CD4-positive, alpha-beta T cell (primary cell): ENCODE measurements at places on chromosomes 12 and 14.

DNA sequence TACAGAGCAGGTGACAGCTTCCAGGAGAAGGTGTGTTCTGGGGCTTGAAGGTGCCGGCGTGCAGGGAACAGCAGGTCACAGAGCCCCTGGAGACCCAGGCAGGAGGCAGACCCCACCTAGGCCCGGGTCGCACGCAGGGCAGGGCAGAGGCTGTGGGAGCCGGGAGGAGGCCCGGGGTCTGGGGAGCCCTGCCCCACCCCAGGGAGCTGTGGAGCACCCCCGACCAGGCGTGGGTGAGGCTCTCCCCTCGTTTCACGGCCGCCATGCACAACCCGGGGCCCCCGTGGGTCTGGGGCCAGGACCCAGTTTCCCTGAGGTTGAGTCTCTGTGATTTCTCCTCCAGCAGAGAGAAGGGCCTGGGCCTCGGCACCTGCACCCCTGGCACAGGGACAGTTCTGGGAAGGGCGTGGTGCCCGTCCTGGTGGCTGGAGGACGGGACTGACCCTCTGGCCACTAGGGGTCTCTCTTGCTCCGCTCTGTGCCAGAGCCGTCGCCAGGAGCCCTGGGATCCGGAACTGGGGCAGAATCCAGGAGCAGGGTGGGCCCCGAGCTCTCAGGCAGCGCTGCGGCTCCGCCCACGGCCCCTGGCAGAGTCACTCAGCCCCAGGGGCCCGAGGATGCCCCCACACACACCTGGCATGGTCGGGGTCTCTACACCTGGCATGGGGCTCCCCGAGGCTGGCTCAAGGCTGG lies 75.2 kb upstream of the FBRSL1 start:
- DNase-seq = peak; percentile 66

- no peak for DNase-seq
Measured at GRCh38 chr12:66960704-66961690, 282.1 kb upstream of the GRIP1 start.

- DNase-seq = no peak
Measured at GRCh38 chr14:73502017-73502619, 11.4 kb downstream of the RIOX1 start.

DNA sequence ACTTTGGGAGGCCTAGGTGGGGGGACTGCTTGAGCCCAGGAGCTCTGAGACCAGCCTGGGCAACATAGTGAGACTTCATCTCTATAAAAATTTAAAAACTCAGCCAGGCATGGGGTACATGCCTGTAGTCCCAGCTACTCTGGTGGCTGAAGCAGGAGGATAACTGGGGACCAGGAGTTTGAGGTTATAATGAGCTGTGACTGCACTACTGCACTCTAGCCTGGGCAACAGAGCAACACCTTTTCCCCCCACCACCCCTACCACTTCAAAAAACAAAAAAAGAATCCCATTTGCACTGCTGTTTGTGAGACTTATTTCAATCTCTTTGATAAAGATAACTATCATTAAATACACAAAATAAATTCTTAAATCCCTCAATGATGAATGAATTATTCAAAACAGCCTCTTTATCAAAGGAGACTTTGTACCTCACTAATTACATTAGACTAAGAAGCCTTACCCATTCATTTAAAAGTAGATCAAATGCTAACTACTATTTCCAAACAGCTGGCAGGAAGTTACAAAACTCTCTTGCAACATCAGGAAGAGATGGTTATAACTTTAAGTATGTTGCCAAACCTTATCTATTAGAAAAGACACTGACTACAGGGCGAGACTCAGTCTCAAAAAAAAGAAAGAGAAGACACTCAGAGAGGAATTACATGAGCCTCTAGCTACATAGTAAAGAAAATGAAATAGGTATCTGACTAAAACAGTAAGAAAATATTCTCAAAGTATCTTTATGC lies 14.7 kb downstream of the BLTP3B start:
- no peak for DNase-seq

- no peak for DNase-seq
Measured at GRCh38 chr12:108190529-108190928, 61.4 kb downstream of the WSCD2 start.

- DNase-seq = no peak
Measured at GRCh38 chr12:65952737-65953209, 128.5 kb downstream of the HMGA2 start.

DNA sequence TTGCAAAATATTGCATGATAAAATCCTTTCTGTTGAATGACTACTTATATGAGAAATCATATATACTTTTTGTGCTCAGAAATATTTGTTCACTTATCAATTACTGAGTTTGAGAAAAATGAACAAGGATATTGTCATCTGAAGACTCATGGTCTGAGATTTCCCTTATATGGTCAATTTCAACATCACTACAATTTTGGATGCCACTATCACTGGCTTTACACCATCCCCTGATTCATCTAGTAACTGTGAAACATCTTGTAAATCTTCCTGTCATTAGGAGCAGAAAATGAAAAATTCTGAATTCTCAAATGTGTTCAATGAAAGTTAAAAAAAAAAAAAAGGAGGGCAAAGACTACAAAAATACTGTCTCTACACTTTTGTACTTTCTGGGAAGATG lies 21.8 kb upstream of the GXYLT1 start:
- DNase-seq = no peak

DNA sequence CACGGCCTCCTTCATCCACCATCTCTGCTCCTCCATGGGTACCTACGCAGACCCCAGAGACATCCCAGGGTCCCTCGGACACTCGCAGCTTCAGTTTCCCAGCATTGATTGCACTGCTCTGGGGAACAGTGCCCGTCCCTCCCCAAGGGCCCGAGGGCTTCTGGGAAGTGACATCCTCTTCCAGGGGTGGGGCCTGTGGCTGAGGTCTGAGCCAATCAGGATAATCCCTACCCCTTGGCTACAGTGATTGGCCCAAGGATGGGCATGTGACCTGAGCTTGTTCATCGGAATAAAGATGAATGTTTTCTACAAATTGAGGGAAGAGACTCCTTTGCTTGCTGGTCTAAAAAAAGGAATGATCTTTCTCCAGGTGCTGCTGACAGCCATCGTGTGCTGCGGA lies 37.3 kb upstream of the MYL2 start:
- DNase-seq = no peak

GRCh38 chr14:30191639-30192279 lies 264.1 kb upstream of the PRKD1 start:
- DNase-seq = no peak

DNA sequence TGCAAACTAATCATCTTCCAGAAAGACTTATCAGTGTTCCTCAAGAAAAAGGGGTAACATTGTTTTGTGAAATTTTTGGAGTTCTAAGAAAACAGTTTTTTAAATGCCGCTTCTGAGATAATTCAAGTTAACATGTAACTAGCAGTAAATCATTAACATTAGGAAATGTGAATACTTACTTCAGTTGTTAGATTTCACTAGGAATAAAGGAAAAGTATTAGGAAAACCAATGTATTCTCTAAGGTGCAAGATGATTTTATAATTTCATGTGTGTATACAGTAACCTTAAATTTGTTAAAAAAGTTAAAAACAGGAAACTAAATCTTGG lies 36.8 kb downstream of the PAPOLA start:
- no peak for DNase-seq

- no peak for DNase-seq
Measured at GRCh38 chr12:53333845-53334244, 2.3 kb downstream of the SP7 start.

DNA sequence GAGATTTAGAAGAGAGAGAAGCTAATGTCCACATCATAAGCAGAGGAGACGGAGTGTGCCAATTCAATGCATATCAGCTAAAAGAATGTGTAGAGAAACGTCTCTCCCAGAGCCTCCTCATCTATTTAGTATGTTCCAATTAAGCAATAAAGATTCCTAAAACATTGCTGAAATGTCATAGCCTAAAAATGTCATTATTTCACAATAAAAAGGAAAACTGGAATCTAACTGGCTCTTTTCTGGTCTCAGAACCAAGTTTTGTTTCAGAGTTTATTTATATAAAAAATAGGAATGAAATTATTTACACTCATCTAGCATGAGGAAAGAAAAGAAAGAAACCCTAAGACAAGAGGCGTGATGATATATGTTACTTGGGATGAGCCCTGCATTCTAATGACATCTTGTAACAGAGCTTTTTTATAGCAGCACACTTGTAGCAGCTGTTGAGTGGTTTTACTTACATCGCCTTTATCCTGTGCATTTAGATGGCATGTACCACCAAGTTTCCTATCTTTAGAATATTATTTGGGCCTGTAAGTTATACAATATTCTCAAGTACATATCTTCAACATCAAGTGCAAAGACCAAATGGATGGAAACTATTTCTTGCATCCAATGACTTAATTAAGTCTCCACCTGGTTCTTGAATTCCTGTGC lies 266.3 kb upstream of the PRKD1 start:
- no peak for DNase-seq

- no peak for DNase-seq
Measured at GRCh38 chr12:131041968-131042833, 88.5 kb downstream of the ADGRD1 start.

GRCh38 chr12:101954113-101954512 lies 76.7 kb downstream of the DRAM1 start:
- DNase-seq = no peak

DNA sequence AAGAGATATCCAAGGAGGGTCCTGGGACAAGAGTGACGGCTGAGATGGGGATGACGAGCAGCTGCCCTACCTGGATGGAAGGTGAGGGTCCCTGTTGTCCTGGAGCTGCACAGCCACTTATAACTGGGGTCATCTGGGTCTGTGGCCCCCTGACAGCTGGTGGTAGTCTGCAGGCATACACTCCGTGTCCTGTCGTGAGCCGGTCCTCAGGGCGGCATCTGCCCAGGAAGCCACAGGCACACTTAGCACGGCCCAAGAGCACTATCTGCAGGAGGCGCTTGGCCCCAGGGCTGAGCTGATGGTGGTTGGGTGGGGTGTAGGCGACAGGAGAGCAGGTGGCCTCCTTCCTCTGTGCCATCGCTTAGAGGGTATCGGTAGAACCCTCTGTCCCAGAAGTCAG lies 248.1 kb downstream of the CACNA1C start:
- no peak for DNase-seq

DNA sequence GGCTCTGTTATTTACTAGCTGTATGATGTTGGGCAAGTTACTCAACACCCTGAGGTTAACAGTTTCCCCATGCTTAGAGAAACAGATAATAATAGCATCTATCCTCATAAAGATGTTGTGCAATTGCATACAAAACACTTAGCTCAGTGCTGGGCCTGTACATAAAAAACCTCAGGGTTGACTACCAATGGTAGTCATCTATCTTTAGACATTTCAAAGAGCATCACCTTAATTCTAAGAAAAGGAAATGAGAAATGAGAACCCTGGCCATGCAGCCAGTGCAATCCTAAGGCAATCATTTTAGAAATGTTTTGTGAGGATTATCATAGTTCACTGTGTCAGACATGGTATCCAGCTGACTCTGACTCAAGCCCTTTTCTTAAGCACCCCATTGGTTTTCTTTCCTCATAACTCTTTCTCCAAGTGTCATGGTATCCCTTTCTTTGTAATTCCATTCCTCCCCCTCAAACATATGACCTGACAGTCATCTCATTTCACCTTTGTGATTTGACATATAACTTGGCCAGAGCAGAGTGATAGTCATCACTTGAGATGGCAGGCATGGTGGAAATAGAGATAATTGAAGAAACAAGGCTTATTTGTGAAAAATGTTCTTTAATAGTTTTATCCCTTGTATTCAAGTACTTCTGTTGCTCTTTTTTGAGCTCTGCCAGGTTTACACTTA lies 29.5 kb upstream of the OSBPL8 start:
- no peak for DNase-seq

GRCh38 chr14:23024612-23025075 lies 10.1 kb downstream of the PSMB5 start:
- no peak for DNase-seq

DNA sequence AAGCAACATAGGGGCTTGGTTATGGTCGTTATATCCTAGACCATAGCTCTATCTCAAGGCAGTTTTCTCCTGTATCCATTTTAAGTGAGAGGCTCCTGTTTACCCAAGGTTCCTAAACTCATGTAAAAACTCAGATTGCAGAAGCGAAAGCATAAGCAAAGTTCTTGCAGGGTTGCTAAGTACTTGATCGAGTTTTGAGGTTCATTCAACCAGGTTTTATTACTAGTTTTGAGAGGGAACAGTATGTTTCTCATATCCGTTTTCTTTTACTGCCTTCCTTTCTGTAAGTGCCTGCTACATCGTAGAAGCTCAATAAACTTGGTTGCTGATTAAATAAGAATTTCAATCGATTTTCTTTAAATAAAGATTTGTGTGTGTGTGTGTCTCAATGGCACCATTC lies 5.1 kb downstream of the AKAP3 start:
- no peak for DNase-seq

GRCh38 chr12:17335487-17335886 lies 729.5 kb upstream of the LMO3 start:
- no peak for DNase-seq

DNA sequence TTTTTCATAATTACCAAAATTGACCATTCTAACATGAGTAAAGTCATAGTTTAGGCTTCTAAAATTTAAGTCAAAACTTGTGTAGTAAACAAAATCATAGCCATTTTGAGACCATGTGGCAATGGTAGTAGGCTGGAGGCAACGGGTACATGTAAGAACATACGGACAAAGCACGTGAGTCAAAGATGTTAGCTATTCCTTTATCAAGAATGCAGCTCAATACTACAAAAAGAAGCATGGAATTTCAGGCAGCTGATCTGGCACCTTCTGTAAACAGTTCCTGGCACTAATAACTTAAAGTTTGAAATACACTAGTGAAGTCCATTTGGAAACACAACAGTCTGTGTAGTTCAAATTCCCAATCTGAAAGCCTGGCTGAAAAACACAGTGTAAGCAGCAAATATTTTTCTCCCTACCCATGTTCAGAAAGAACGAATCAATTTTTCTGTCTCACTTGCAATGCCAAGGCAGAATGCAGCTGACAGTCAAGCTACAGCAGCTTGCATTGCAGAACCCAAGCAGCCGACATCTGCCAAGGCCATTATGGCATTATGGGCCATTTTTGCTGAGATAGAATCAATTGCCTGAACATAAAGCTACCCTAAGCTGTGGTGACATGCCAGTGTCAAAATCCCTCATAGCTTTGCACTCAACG lies 29.3 kb downstream of the MYF5 start:
- DNase-seq = no peak

GRCh38 chr14:34060651-34060999 lies 109.8 kb upstream of the EGLN3 start:
- DNase-seq = no peak

DNA sequence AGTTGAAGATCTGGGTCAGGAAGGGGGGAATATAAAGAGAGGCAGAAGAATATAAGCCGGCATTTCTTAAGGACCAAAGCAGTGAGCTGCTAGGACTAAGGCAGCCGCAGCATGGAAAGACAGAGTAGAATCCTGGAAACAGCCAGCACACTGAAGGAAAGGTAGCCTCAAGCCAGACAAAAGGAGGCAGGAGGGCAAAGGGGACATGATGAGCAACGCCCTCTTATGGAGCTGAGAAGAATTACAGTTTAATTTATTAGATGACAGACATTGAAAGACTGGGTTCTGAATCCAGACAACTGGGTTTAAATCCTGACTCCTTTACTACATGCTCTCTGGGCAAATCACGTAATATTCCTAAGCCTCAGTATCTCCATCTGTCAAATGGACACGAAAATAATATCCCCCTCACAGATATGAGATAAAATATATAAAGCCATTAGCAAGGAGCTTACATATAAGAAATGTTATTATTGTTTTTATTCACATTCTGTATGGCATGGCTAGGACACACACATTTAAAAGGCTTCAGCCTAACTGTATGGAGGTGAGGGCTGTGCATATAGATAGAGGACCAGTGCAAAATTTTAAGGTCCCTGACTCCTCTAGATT lies 8.1 kb upstream of the PCED1B start:
- no peak for DNase-seq

- DNase-seq = no peak
Measured at GRCh38 chr12:112103758-112104503, 4.7 kb downstream of the NAA25 start.
